Natural killer cell treated with Interleukin-12 subunit alpha and Interleukin-12 subunit beta and Interleukin-15 and Interleukin-18, amount 100 ng/mL, for 72 hours (primary cell): ENCODE measurements at places on chromosomes 7 and 10. TPM values are rescaled to one million over a fixed set of nuclear protein-coding genes. Genes with fewer than 3 reads are reported as not detected.

GRCh38 chr10:28677888-28678686 lies 766 bp downstream of the BAMBI start:
- H3K27me3 ChIP-seq: peaks cover 31% of the 10 kb centered on the region
- peak overlapping the region; percentile 74 for H3K4me3 ChIP-seq

- H3K27me3 ChIP-seq: no peaks in the 10 kb centered on the region
- no peaks in the 10 kb centered on the region for H3K36me3 ChIP-seq
- no peak for DNase-seq
- no peak overlapping the region for H3K4me3 ChIP-seq
Observed at GRCh38 chr7:145219461-145219860, 383.6 kb upstream of the TPK1 start.

GRCh38 chr10:131964298-131964697 lies 17.4 kb downstream of the BNIP3 start:
- H3K27me3 ChIP-seq: no peaks in the 10 kb centered on the region
- DNase-seq: no peak
- peak overlapping the region; percentile 34 for H3K27ac ChIP-seq
- no peak overlapping the region for H3K4me3 ChIP-seq
- no peaks in the 10 kb centered on the region for H3K36me3 ChIP-seq
- peaks cover 7% of the 10 kb centered on the region for H3K4me1 ChIP-seq

GRCh38 chr7:39948375-39948955 lies 1.6 kb upstream of the CDK13 start:
- H3K4me1 ChIP-seq: peaks cover 27% of the 10 kb centered on the region
- DNase-seq: no peak
- peak overlapping the region; percentile 99 for H3K27ac ChIP-seq
- H3K4me3 ChIP-seq: peak overlapping the region; percentile 94

- H3K4me1 ChIP-seq: no peaks in the 10 kb centered on the region
- peaks cover 10% of the 10 kb centered on the region for H3K27me3 ChIP-seq
- no peaks in the 10 kb centered on the region for H3K36me3 ChIP-seq
- no peak for DNase-seq
Observed at GRCh38 chr10:114779803-114780576, 41.6 kb upstream of the FHIP2A start.

DNA sequence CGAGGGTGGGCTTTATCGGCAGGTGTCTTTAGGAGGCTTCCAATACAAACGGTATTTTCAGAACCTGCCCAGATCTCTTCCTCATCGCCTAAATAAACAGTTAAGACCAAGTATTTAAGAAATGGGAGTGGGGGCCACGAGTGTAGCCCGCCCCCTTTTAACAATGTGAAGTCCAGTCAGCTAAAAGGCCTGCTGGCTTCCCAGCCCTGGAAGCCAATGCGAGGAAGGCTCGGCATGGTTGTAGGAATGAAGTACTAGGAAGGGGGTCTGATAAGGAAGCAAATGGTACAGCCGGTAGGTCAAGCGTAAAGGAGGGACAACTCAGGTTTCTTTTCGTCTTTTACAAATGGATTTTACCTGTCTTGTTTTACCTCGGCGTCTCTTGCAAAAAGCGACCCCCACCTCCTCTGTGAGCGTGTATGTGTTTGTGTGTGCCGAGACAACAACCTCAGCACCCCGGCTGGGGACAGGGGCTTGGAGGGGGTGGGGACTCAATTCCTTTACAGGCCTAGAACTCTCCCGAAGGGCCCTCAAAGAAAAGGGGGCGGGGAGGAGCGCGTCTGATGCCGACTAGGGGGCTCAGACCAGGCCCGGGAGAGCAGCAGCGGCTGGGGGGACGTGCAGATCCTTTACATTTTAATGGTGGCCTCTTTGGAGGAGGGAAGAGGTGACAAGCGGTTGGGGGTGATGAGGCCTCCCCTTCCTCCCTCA lies 147.6 kb downstream of the GPR85 start:
- no peaks in the 10 kb centered on the region for H3K36me3 ChIP-seq
- peaks cover 8% of the 10 kb centered on the region for H3K27me3 ChIP-seq
- peak overlapping the region; percentile 81 for H3K27ac ChIP-seq
- H3K4me3 ChIP-seq: peak overlapping the region; percentile 95
- peak; percentile 58 for DNase-seq

DNA sequence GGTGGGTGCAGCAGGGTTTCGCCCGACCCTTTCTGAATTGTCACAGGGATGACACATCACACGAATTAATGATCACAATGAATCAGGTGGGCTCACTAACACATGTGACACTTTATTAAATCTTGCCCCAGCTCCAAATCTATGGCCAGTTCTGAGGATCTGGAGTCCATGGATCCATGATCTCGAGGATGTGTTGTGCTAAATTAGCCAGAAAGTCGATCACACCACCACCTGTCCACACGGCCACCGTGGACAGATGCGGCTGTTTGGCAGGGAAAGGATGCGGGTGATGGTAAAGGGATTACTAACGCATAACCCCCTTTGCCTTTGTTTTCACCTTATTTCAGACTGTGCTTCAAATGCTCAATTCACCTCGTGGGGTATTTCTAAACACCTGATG lies 96.4 kb downstream of the COBL start:
- H3K4me1 ChIP-seq: no peaks in the 10 kb centered on the region
- H3K27ac ChIP-seq: no peak overlapping the region
- DNase-seq: no peak
- peaks cover 7% of the 10 kb centered on the region for H3K27me3 ChIP-seq

DNA sequence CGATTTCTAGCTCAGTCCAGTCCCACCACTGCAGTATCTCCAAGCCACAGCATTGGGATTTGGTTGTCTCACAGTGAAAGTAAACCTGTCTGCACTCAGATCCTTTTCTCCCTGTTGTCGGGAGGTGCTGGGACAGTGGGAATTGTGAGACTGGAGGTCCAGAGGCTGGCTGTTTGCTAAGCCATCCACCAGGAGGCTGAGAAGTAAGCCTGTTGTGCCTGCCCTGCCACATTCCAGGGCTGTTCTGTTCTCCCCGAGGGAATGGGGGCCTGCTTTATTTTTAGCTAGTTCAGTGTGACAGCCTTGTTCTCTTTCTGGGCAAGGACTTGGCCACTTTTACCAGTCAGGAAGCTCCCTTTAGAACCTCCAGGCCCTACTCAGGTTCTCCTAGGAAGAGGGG lies 54.9 kb downstream of the HK1 start:
- H3K27ac ChIP-seq: no peak overlapping the region
- H3K4me3 ChIP-seq: no peak overlapping the region
- H3K27me3 ChIP-seq: no peaks in the 10 kb centered on the region
- DNase-seq: no peak
- no peaks in the 10 kb centered on the region for H3K36me3 ChIP-seq

DNA sequence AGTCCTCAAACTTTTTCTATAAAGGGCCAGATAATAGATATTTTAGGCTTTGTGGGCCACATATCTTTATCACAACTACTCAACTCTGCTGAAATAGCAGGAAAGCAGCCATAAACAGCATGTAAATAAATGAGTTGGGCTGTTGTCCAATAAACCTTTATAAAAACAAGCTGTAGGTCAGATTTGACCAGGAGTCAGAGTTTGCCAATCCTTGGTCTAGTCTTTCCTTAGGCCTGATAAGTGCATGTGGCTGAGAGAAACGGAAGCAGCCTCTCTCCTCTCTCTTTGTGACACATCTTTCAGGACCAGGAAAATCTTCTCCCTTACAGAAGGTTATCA lies 724.5 kb downstream of the GRID1 start:
- H3K4me1 ChIP-seq: no peaks in the 10 kb centered on the region
- no peak overlapping the region for H3K4me3 ChIP-seq
- H3K36me3 ChIP-seq: no peaks in the 10 kb centered on the region

- H3K36me3 ChIP-seq: no peaks in the 10 kb centered on the region
- H3K27ac ChIP-seq: no peak overlapping the region
- H3K4me3 ChIP-seq: no peak overlapping the region
- DNase-seq: no peak
- no peaks in the 10 kb centered on the region for H3K4me1 ChIP-seq
Observed at GRCh38 chr7:137655804-137656203, 191.0 kb downstream of the DGKI start.

DNA sequence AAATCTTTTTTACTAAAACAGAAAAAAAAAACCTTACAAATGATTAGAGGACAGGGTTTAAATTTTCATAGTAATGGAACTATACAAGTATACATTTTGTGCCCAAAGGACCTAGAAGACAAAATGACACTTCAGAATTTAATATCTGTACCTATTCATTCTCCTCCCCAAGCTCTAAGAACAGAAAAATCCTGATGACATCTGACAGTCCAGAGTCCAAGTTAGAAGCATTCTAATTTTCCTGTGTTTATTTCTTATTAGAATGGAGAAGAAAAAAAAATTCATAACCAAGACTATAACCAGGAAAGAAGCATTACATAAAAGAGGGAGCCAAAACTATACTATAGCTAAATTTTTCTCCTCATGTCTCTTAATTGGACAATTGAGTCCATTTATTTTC lies 138.9 kb upstream of the SLC13A1 start:
- no peak for DNase-seq
- H3K27ac ChIP-seq: no peak overlapping the region
- H3K27me3 ChIP-seq: no peaks in the 10 kb centered on the region
- no peaks in the 10 kb centered on the region for H3K36me3 ChIP-seq

- H3K27ac ChIP-seq: peak within 1 kb of the TSS; percentile 61
- peaks cover 6% of the 10 kb centered on the region for H3K4me1 ChIP-seq
- H3K4me3 ChIP-seq: no peak within 1 kb of the TSS
- no peak for DNase-seq
Observed at GRCh38 chr10:103479135-103479534, at the start of gene CALHM3. CALHM3 (minus strand) TSS chr10:103479240; CDS start chr10:103479032, 208 bp downstream.

DNA sequence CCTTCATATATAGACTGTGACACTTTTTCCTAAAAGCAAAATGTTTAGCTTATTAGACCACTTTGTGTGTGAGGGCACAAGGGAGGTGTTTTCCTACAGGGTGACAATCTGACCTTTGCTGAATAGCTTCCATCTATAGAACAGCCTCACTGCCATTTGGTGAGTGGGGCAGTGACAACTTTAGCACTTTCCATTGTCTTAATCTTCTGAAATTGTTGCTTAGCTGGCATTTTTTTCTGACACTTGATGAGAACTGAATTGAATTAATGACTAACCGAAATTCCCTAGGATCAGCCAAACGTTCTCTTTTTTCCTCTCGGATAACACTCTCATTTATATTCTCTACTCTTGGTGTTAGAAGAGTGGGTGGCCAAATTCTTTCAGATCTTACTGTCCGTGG lies 30.2 kb downstream of the KDM7A start:
- H3K4me1 ChIP-seq: peaks cover 22% of the 10 kb centered on the region
- no peak overlapping the region for H3K4me3 ChIP-seq
- DNase-seq: no peak
- H3K36me3 ChIP-seq: peaks cover 9% of the 10 kb centered on the region
- no peak overlapping the region for H3K27ac ChIP-seq

GRCh38 chr10:89129911-89130310 lies 77.2 kb downstream of the CH25H start:
- no peaks in the 10 kb centered on the region for H3K4me1 ChIP-seq
- DNase-seq: no peak
- peaks cover 15% of the 10 kb centered on the region for H3K27me3 ChIP-seq
- H3K36me3 ChIP-seq: no peaks in the 10 kb centered on the region

DNA sequence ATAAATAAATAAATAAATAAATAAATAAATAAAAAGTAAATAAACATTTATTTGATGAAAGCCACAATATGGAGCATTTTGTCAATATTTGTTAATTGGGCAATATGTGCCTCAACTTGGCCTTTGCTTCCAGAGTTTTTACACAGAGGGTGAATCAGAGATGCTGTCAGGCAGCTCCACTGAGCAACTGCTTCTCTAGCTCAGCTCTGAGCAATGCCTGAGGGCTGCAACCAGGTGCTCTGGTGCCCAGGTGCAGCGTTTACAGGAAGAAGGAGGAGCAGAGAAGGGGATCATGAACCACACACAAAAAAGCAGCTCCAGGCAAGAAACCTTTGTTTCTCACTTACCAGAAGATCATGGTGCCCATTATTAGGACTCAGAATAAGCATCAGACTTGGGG lies 876.2 kb upstream of the AUTS2 start:
- H3K27ac ChIP-seq: no peak overlapping the region
- DNase-seq: no peak
- H3K27me3 ChIP-seq: no peaks in the 10 kb centered on the region
- H3K36me3 ChIP-seq: no peaks in the 10 kb centered on the region
- no peaks in the 10 kb centered on the region for H3K4me1 ChIP-seq
- no peak overlapping the region for H3K4me3 ChIP-seq

DNA sequence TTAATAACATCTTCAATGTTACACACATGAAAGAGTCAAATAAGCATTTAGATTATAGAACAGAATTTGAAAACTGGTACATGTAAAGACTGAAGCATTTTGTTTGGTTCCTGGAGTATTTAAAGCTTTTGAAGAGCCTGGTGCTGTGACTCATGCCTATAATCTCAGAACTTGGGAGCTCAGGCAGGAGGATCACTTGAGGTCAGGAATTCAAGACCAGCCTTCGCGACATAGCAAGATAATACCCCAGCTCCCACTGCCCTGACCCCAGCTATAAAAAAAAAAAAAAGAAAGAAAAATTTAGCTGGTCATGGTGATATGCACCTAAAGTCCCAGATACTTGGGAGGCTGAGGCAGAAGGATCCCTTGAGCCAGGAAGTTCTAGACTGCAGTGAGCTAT lies 87.8 kb downstream of the HDAC9 start:
- DNase-seq: no peak
- no peaks in the 10 kb centered on the region for H3K27me3 ChIP-seq

GRCh38 chr7:51593628-51594027 lies 277.0 kb upstream of the COBL start:
- no peak overlapping the region for H3K4me3 ChIP-seq
- no peak overlapping the region for H3K27ac ChIP-seq
- H3K27me3 ChIP-seq: no peaks in the 10 kb centered on the region
- H3K4me1 ChIP-seq: no peaks in the 10 kb centered on the region
- no peak for DNase-seq
- H3K36me3 ChIP-seq: no peaks in the 10 kb centered on the region

DNA sequence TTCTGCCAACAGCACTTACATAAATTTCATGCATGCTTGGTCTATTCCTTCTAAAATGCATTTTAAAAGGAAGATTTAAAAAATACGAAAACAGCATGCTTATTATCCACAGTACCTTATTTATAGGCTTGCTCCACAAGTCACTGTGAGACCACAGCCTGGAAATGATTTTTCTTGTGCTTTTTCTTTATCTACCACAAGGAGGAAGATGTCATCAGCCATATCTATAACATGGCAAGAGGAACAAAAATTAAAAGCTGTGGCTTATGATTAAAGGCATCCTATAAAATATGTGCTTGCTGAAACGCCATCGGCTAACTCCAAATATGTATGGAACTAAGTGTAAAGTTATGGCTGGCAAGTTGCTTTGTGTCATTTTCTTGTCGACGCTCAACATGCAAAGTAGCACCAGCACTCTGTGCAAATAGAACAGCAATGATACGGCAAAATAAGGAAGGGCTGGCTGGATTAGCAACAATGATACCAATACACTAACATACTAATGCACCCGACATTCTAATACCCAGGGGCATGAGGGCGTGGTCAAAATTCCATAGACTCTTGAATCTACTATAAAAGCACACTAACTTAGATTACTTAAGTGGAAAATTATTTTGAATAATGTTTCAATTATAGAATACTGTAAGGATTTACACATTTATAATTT lies 41.2 kb upstream of the AKR1E2 start:
- no peak overlapping the region for H3K4me3 ChIP-seq
- H3K36me3 ChIP-seq: no peaks in the 10 kb centered on the region
- H3K27ac ChIP-seq: no peak overlapping the region

Gene SPDYE5
- not detected for total RNA-seq

Gene ITIH5
- not detected for total RNA-seq

Gene ASAH2
- total RNA-seq: 6.1 TPM

Gene MEOX2
- not detected for total RNA-seq

Gene SLC13A1
- total RNA-seq: not detected

Gene FGFR2
- total RNA-seq: 0.73 TPM

Gene GJD4
- not detected for total RNA-seq

Gene TCAF2
- total RNA-seq: 22.0 TPM

Gene MYOF
- 0.57 TPM for total RNA-seq

Gene NEUROD6
- not detected for total RNA-seq

Gene HMX2
- total RNA-seq: not detected

Gene BUB3
- total RNA-seq: 163 TPM

Gene NPY4R
- not detected for total RNA-seq

Gene PRLHR
- total RNA-seq: not detected

Gene CNPY1
- not detected for total RNA-seq

Gene APBB1IP
- 42.2 TPM for total RNA-seq
